NCI-H226 (cell line): ENCODE measurements at places on chromosomes 5 and 9.
A peak's percentile ranks its signal among the peaks of the same experiment; 100 is the strongest.

- peak; percentile 76 for DNase-seq
Measured at GRCh38 chr5:77012601-77013000, 17.6 kb upstream of the AGGF1 start.

DNA sequence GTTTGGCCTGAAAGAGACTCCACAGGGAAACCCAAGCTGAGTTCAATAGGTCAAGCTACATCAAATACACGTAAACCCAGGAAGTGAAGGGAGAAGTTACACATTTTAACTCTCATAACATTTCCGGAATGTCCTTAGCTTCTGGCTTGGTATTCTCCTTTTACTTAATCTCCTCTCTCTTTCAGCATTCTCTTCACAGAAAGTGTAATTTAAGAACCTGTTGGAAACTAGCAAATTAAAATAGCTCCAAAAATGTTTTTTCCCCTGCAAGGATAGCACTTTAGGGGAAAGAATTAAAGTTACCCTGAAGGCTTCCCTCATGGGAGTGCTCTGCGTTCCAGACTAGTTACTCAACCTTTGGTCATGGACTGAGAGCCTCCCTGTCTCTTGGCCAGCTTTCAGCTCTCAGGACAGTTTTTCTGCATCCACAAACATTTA lies 292.7 kb upstream of the TARS1 start:
- peak; percentile 93 for DNase-seq

GRCh38 chr5:111486926-111487325 lies 25.4 kb downstream of the STARD4 start:
- no peak for DNase-seq

GRCh38 chr9:38284039-38284575 lies 108.4 kb upstream of the ALDH1B1 start:
- no peak for DNase-seq

DNA sequence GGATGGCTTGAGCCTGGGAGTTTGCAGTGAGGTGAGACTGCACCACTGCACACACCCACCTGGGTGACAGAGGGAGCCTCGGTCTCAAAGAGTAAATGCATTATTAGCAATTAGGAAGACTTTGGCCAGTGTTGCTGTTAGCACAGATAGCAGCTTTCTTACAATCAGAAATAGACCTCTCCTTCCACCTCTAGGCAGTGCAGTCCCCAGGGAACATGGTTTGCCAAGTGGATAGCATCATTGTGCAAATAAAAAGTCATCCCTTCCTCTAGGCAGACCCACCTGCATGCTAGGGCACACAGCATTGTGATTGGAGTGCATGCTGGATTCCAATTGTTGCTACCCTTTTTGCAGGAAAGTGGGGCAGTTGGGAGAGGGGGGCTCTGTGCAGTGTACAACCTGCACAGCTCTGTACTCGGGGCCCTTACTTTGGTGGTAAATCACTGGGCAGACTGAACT lies 77.9 kb upstream of the KLF9 start:
- DNase-seq, result no peak

DNA sequence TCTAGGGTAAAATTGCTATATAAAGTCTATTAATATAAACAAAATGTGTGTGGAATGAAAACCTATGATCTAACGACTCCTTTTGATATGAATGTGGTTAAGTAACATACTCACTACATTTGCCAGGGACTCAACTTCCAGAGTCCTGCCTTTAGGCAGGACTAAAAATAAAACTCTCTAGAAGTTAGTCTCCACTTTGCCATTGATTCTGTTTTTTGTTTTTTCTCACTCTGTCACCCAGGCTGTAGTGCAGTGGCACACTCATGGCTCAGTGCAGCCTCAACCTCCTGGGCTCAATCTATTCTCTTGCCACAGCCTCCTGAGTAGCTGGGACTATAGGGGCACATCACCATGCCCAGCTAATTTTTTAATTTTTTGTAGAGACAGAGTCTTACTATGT lies 30.0 kb downstream of the ZCCHC10 start:
- no peak for DNase-seq

DNA sequence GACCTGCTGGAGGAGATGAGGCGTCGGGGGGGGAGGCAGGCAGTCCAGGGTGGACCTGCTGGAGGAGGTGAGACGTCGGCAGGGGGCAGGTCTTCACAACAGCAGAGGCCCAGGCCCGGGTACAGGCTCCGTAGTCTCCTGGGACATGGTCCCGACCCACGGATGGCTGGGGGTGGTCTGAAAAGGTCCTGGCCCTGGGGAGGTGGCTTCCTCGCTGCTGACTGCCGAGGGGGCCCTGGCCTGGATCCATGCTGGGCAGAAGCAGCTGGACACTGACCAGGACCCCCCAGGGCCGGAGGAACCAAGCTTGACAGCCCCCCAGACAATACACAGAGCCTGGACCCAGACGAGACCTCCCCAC lies 8.5 kb downstream of the EGFL7 start:
- DNase-seq, result no peak

GRCh38 chr9:95810133-95810532 lies 65.4 kb upstream of the ERCC6L2 start:
- DNase-seq, result no peak

GRCh38 chr9:127351182-127352166 lies 45.5 kb upstream of the SLC2A8 start:
- DNase-seq, result no peak

GRCh38 chr5:176371621-176372539 lies 6.6 kb downstream of the ARL10 start:
- no peak for DNase-seq
